ENCODE measurements at places on chromosomes 3 and 15. TPM values are rescaled to one million over a fixed set of nuclear protein-coding genes. Genes with fewer than 3 reads are reported as not detected.

The IL12A gene
- 1.2 TPM for total RNA-seq

The THOC7 gene
- total RNA-seq: 44.9 TPM

The SKOR1 gene
- total RNA-seq: 0.08 TPM

The RETNLB gene
- not detected for total RNA-seq

DNA sequence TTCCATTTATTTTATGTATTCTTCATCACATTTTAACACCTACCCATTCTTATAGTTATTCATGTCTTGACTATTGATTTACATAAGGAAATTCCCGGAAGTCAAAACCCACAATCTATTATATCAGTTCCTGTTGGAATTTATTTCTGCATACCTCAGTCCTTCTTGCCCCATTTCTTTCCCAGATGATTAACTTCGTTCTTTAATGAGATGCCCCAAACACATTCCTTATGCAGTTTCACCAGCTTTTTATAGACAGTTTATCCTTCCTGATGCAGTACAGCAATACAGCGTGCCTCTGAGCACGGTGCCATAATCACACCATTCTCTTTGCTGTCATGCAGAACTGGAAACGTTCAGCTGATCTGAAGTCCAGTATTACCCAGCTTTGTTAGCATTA lies 175.8 kb upstream of the NANOGP8 start:
- DNase-seq: no peak

DNA sequence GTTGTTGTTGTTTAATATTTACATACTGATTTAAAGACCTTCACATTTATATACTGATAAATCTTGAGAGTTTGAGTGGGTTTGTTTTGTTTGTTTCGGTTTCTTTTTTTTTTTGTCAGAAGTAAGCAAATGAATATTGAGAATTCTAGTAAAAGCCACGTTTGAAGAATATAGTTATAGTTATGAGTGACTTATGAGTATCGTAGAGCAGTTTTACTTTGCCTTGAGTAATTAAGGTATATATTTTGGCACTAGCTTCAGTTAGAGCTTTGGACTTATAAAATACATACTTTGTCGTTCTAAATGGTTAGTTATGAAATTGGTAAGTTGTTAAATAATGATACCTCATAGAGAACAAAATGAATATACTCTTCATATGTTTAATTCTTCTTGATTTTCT lies 27.8 kb downstream of the ATP1B3 start:
- no peak for DNase-seq

DNA sequence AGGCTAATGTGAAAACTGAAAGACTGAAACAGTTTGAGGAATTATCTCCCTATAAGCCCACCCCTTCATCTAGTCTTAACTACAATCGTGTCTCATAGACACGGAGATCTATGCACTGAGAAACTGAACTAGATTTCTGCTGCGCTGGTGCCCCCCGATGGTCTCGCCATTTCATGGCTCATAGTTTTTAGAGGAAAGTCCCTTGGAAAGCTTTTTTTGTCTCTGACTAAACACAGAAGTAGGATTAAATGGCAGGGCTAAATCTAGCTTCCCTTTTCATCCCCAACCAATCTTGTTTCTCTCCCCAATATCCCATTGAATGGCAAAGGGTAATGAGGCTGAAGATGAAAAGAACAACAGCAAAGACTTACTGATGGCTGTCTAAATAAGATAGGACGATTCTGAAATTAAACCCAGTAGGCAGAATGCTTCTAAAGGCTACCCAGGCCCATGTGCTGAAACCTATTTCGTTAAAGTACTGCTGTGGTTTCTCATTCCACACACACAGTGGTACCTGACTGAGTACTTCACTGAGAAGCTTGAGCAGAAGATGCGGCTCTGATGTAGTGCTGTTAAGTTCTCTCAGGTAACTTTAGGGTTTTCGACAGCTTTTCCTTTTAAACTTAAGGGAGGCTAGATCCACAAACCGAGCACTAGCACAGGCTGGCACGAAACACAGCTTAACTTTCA lies 142.7 kb downstream of the GADL1 start:
- DNase-seq: peak; percentile 68

DNA sequence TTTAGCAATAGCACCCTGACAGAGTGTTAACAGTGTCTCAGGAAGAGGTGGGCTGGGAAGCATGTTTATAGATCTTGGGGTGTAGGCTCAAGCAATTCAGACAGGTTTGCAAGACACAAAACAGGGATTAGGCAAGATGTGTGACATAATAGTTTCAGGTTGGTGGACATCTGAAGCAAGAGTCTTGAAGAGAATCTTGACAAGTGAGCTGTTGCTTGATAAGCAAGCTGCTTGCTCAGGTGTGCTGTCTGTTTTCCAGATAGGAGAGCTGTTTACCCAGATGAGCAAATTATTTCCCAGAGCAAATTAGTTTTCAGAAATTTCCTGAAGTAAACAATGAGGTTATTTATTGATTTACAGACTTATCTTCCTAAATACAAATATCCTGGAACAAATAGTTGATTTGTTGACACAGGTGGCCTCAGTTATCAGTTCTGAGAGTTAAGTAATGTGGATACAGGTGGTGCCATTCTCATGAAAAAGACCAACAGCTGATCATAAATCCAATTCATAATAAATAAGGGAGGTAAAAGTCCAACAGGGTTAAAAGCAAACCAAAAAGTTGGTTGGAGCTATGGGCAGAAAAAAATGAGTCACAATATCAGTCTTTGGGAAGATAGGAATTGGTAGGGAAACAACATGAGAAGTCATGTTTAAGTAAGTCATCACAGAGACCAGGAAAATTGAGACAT lies 437.3 kb downstream of the TBL1XR1 start:
- DNase-seq: no peak

DNA sequence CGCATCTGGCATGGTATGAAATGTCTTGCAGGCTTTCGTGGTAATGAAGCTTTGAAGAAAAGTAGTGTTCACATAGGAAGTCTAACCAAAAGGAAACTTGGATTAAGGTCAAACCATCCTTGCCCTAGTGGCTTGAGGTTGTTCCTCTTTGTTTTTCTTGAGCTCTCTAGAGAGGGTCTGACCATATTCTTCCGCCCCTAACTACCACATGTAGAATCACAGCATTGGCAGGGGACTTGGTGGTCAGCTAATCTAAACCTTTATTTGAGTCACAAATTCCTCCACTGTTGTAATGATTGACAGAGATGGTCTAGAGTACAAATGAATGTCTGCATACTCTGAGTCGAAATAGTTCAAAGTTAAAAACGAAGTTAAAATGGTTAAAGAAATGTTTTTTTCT lies 39.1 kb upstream of the PHLDB2 start:
- DNase-seq: no peak

GRCh38 chr15:52673734-52674133 lies 5.5 kb downstream of the ATOSA start:
- DNase-seq: no peak

- DNase-seq: no peak
Measured at GRCh38 chr3:140994316-140994715, 52.7 kb downstream of the SLC25A36 start.

DNA sequence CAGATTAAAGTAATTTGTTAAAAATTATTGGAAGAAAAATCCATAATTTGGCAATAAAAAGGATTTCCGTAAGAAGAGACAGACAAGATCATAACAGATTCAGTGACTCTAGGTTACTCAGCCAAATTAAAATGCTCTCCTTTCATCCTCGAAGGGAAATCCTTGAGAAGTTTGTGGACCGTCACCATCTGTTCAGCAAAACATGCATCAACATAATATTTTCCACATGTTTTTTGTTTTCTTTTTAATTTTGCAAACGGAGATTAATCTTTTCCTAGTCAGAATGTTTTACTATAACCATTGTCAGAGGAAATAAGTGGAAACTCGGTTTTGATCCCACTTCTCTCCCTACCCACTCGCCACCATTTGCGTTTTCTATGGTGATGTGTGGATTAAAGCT lies 128.3 kb downstream of the TMCO5A start:
- DNase-seq: no peak

- no peak for DNase-seq
Measured at GRCh38 chr3:24052446-24052845, 107.4 kb downstream of the NR1D2 start.

- no peak for DNase-seq
Measured at GRCh38 chr3:19702416-19703078, 231.5 kb downstream of the EFHB start.

DNA sequence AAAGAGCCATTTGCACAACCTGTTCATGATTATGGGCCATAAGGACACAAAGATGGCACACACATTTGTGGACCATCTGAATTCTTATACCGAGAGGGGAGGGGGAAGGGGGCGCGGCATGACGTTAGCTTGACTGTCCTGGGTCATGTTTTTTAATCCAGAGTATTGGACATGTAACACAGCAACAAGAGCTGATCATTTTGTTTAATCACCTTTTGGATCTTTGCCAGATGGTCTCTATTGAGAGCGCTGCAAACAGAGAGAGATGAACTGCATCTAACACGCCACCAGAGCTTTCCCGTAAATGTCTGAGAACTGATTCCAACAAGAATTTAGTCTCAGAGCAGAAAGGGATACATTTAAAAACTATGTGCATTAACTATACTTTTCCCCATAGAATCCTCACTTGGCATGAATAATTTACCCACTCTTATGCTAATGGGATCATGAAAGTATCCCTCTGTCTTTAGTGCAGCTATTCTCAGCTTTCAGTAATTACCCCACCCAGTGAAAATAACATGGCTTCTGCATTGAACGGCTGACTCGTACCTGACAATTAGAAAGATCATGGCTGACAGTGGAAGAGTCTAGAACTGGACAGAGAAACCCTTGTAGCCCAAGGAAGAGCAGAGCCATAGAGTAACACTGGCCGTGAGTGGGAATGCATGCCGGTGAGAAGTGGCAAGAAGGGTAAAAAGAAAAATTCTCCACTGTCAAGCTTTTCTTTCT lies 22.6 kb downstream of the MEIS2 start:
- no peak for DNase-seq

DNA sequence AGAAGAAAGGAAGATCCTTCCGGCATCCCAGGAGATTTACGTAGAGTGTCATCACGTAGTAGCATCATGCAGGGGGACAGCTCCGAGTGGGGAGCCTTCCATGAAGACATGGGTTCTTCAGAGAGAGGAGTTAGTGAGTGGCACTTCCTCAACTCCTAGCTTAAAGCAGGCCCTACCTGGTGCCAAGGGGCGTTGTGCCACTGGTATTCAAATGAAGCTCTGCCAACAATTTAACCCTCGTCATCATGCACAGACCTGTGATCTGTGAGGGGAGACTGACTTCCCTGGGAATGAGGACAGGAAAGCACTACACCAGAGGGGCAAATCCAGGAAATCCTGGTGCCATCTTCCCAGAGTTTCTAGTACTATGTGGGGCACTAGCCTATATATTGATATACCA lies 59.0 kb downstream of the TMEM266 start:
- no peak for DNase-seq

GRCh38 chr3:188283347-188283746 lies 129.4 kb downstream of the LPP start:
- peak; percentile 77 for DNase-seq

GRCh38 chr15:85125056-85125661 lies 143.5 kb downstream of the PDE8A start:
- DNase-seq: peak; percentile 49

DNA sequence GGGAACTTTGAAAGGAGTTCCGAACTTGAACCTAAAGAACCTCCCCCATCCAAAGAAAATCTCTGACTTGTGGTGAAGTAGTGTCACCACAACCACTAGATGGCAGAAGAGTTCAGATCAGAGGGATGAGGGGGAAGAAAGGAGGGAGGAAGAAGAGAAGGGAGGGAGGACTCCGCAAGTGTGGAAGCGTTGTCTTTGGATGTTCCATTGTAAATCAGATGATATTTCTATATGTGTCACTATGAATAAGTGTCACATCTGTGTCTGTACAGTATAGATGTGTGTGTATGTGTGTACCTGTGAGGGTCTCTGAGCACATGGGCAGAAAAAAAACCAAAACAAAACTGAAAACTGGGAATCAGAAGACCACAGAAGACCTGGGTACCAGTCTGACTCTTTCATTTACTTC lies 16.9 kb downstream of the SLC24A1 start:
- DNase-seq: peak; percentile 86

DNA sequence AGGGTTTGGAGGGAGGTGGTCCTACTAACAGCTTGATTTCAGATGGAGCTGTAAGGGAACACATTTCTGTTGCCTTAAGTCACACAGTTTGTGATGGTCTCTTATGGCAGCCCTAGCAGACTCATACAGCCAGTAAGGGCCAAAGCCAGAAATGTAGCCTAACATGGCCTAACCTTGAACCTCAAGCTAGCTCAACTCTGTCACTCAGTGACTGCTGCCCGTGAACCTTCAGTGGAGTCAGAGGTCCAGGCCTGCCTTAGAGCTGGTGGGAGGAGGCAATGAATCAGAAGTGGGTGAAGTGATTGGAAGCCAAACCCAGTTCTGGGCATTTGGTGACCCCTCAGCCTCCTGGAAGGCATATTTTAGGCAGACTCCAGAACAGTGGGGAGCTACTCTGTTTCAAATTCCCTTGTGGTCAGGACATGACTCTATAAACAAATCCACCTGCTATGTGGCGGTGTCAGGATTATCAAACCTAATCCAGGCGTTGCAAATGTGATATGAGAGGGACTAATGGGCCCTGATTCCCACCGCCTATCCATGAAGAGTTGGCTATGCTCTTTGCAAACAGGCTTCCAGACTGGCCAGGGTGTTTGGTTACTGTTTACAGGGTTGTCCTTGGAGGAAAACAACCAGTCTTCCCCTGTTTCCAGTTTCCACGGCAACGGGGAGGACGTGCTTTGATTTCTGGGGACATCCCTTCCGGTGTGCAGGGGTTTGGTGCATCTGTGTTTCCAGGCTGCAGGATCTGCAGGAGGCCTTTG lies 105.9 kb upstream of the AGBL1 start:
- DNase-seq: no peak

GRCh38 chr15:56045068-56045748 lies 51.8 kb upstream of the NEDD4 start:
- no peak for DNase-seq

DNA sequence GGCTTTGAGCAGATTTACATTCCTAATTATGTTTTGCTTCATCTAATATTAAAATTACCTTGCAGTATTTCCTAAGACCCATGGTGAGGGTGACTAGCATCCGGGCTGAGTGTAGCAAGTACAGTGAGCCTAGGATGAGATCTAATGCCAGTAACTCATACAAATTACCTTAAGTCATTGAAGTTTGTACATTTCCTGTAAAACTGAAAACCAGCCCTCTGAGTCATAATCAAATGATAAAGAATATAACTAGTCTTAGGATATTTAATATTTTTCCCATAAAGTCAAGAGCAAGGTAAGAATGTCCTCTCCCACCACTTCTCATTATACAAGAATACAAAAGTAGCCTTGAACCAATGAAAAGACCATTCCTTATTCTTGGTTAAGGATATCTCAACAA lies 54.8 kb upstream of the CHRM5 start:
- DNase-seq: peak; percentile 51

DNA sequence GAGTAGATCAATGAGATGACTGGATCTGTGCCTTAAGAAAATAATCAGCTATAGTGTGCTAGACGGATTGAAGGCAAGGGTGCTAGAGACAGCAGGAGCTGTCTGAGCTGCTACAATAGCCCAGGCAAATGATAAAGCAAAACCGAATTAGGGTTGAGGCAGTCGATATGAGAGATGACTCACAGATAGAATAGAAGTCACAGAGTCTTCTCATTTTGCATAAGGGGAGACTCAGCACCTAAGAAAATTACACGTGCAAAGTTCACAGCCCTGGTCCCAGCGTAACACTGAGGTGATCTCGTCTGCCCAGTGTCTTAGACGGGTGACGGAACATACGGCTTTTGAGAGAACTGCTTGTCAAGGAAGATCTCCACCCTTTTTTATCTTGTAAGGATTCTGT lies 11.6 kb downstream of the LPP start:
- no peak for DNase-seq
